ENCODE measurements at places on chromosomes 3 and 15.

DNA sequence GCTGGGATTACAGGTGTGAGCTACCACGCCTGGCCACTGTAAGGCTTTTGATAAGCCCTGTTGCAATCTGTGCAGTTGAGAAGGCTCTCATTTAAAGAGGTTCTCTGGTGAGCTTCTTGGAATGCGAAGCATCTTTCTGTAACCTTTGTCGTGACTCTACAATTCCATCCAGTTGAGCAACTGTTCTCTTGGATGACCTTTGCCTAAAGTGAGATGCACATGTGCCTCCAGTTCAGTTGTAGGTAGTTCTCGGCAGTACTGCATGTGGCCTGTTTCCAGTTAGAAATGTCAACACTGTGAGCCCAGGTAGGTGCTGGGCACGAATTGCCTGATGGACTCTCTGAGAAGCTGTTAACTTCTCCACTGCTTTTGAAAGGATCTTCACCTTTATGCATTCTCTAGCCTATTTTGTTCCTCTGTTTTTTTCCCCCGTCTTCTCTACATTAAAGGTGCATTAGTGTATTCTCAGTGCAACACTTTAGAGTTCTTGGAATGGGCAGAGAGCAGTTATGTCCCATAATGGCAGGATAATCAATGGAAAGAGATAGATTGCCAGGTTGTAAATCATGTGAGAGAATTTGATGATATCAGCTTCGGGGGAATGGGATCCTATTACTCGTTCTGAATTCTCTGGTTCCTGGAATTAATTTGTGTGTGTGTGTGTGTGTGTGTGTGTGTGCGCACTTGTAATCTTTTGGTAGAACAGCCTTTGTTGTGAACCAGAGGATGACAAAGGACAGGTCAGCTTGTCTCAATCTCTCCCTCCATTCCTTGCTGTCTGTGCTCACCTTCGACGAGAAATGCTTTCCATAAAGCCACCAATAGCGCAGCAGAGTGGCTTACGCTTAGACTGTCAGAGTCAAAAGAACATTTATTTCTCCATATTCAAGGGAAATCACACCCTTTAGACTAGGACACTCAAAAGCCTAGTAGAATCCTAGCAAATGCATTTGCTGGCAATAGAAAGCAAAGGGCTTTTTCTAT is 51.1 kb downstream of the PTPRG start:
- DNase-seq = no peak

GRCh38 chr15:81955382-81956062 is 90.3 kb downstream of the MEX3B start:
- no peak for DNase-seq

GRCh38 chr3:129962600-129962999 is 11.9 kb upstream of the TRH start:
- no peak for DNase-seq

DNA sequence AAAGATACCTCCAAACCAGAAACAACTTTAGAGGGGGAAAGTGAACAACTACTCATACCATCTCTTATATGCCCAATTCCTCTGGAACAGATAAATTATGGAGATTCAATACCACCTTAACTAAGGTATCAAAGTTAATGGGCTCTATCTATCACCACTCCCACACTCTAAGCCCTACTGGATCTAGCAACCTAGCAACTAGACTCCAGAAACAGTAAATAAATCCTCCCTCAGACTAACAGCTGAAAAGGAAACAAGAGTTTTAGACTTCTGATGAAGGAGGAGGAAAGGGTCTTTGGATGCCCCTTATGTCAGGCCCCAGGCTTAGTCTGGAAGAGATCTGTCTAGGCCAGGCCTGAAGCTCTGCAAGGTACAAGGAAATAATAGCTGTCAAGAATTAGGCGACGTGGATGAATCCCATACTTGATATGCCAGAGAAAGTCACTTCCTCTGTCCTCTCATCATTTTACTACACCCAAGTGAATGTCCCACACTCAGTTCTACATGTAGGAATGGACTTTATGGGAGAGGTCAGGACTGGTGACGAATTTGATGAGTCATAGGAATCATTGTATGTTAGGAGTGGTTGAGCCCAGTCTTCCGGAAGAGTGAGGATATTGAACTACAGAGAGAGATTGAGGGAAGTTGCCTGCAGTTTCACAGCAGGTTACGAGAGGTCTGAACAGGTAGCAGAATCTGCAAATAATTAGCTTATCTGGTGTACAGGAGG is 113.8 kb downstream of the AKAP13 start:
- no peak for DNase-seq

GRCh38 chr3:48565591-48566400 is 2.2 kb upstream of the UCN2 start:
- no peak for DNase-seq

- DNase-seq = no peak
Observed at GRCh38 chr3:187041362-187042307, 97.7 kb downstream of the RPL39L start.

DNA sequence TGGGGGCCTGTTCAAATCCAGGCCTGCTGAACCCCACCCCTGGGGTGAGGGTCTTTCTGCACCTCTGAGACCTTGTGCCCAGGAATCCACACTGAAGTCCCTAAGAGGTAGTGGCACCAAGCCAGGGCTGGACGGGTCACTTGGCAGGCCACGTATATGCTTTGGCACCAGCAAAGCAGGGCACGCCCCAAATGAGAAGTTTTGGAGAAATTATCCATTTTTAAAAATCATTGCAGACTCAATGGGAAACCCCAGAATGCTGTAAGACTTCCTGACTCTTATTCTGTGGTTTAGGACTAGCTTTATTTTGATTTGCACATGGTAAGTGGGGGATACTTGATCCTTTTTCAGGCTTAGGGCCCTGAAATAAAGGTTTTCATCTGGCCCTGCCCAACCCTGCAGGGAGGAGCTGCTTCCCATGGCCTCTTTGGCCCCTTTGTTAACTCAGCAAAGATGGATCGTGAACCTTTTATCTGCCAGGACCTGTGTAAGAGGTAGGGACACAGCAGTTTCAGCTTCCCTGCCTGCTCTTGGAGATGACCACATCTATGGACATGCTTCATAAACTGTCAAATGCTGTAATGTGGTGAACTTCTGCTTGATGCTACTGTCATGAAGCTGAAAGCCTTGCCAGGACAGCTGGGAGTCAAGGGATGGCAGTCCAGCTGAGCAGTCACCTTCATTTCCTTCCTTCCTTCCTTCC is 88.0 kb downstream of the HMG20A start:
- no peak for DNase-seq

- DNase-seq = no peak
Observed at GRCh38 chr15:43794269-43795037, 2.3 kb downstream of the SERF2 start.

DNA sequence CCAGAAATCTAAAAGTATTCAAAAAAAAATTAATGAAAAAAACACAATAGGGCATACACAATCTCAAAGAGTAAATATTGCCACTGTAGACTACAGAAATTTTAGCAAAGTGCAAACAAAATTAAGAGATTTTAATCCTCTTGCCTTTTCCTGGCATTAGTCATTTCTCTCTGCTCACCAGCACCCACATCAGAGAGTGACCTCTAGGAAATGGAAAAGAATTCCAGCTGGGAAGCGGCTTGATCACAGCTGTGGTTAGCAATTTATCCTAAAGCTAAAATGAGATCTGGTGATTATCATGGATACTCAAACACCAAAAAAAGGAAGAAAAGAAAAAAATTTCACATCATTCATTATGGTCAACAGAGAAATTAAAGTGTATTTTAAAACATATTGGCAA is 7.5 kb downstream of the CSNK1G1 start:
- no peak for DNase-seq

DNA sequence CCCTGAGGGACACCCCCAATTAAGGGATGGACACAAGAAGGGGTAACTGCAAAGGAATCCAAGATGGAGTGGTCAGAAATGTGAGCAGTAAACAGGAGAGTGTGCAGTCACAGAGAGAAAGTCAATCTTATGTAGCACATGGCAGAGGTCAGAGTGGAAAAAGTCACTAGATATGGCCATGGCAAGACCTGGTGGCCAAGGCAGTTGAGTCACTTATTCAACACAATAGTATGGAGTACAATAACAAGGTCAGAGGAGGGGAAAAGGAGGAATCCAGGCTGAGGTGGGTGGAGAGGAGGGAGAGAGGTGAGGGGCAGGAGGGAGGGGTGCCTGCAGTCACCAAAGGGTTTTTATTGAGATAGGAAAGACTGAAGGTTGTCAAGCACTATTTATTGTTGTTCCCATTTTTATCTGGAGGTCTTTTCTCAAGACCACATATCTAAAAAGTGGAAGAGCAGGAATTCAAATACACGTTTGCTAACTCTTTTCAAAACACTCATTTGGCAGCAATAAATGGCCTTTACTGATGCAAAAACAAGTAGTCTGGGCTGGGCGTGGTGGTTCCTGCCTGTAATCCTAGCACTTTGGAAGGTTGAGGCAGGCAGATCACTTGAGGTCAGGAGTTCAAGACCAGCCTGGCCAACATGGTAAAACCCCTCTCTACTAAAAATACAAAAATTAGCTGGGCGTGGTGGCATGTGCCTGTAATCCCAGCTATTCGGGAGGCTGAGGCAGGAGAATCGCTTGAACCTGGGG is 53.3 kb upstream of the ARHGEF3 start:
- DNase-seq = no peak

- no peak for DNase-seq
Observed at GRCh38 chr15:69610277-69610676, 157.7 kb downstream of the RPLP1 start.

- DNase-seq = no peak
Observed at GRCh38 chr3:4398120-4398940, 68.7 kb downstream of the SUMF1 start.

DNA sequence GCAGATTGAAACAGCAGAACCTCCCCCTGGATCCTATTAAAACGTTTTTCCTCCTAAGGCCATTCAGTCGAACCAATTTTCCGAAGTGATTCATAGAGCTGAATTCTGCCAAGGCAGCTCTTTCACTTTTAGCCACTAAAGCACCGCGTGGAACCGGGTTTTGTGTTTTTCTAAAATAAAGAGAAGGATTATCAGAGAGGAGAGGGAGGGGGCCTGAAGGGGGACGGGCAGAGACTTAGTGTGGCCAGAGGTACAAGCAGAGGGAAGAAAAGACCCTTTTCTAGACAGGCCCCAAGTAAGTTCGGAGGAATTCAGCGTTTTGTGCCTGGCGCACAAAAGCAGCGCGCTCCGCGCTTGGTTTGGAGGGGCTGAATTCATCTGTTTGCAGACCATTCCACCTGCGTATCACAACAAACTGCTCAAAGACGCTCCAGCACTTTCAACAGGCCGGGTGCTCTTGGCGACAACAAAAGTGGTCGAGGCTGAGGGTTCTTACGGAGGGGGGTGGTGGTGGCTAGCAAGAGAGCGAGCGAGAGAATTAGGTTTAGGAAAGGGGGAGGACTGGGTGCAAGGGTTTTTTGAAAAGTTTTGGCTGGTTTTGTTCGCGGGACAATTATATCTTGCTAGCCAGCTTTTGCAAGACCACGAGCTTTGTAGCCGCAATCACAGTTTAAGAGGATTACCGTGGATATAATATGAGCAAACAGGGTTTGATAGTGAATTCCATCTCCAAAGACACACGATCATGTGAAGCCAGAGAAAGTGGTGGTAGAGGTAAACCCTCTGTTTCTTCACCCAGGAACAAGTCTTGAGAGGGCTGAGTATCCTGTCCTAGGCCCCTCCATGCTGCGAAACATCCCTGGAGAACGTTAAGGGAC is 1.2 kb upstream of the FEZF2 start:
- no peak for DNase-seq

GRCh38 chr3:97932387-97932801 is 39.8 kb downstream of the RIOX2 start:
- no peak for DNase-seq

DNA sequence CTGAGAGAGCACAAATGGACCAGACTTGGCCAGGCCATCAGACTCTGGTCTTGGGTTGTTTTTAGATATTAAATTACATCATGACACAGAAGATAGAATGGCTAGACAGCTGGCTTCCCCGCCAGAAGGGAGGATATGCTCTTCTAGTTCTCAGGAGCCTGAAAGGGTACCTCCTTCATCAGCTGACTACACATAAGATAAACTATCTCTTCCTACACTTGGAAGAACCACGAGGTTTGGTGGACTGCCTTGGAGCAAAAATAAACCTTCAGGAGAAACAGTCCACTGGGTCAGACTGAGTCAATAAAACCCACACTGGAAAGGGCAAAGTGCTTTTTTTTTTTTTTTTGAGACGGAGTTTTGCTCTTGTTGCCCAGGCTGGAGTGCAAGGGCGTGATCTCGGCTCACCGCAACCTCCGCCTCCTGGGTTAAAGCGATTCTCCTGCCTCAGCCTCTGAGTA is 26.3 kb upstream of the DYNC1LI1 start:
- no peak for DNase-seq

DNA sequence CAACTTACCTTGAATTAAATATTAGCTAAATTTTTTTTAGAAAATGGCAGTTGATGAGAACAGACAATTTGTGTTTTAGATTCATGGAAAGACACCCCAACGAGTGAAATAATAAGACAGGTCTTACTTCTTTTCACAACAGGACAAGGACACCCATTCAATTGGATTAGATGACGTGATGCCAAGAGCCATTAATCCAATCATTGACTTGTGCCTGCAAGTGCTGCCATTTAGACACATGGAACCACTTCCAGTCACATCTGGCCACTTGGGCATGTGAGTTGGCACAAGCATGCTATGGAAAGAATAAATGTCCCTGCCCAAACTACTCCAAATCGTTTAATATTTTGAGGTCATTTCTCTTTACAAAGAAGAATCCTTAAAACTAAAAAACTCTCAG is 1308.8 kb downstream of the ROBO2 start:
- no peak for DNase-seq

- no peak for DNase-seq
Observed at GRCh38 chr3:49035281-49035680, 6.1 kb upstream of the IMPDH2 start.

DNA sequence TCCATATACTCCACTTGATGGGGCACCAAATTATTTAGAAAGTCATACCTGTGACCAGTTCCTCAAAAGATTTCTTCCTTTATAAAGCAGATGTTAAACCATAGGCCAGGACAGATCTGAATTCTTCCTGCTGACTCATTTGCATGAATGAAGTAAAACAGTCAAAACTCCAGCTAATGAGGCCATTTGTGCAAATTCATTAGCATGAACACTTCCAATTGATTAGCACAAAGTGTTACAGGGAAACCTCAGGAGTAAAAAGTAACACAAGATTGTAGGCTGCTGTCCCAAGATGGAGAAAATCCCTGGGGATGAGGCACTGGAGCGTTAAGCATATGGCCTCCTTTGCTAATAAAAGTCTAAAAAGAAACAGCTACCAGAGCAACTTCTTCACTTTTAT is 149.8 kb downstream of the ZNF385D start:
- DNase-seq = no peak

DNA sequence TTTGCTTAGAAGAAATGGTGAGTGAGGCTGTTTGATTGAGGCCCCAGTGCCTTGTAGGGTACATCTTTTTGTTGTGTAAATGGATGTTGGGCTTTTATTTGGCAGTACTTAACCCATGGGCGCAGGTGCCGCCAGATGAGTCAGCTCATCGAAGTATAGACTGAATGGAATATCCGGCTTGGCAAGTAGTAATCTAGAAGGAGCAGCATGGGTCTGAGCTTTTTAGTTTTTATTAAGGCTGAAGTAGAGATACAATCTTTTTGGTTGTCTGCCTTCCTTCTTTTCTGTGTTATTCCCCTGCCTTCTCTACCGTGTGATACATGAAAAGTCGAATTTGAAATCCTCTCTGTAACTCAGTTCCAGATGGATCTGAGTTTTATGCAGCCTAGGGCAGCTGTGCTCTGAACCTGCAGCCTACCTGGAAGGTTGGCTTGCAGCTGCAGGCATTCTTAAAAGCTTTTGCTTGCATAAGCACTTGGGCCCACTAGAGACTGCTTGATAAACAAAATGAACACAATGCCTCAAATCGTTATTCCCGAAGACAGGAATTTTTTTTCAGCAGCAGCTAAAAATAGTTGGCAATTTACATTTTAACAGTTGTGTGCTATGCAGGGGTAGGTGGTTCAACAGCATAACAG is 177.5 kb upstream of the CGNL1 start:
- DNase-seq = no peak
